ENCODE measurements at places on chromosomes 13 and 19. TPM values are rescaled to one million over a fixed set of nuclear protein-coding genes. Genes with fewer than 3 reads are reported as not detected.

Gene PTH2
- not detected for total RNA-seq

GRCh38 chr19:9877780-9878510, 42.8 kb downstream of the PIN1 start:
- DNase-seq = no peak

Gene DMKN
- not detected for total RNA-seq

Gene SERPINE3
- total RNA-seq = not detected

GRCh38 chr13:26653310-26653709, 95.8 kb downstream of the WASF3 start:
- DNase-seq = no peak

GRCh38 chr19:9354651-9355050, 8.2 kb upstream of the ZNF177 start:
- no peak for DNase-seq

Gene ZNF528
- total RNA-seq = 4.3 TPM

Gene CEBPA
- total RNA-seq = 1.4 TPM

- DNase-seq = no peak
Observed at GRCh38 chr19:29439021-29439420, 86.8 kb upstream of the VSTM2B start.

Gene IFNL1
- total RNA-seq = not detected

DNA sequence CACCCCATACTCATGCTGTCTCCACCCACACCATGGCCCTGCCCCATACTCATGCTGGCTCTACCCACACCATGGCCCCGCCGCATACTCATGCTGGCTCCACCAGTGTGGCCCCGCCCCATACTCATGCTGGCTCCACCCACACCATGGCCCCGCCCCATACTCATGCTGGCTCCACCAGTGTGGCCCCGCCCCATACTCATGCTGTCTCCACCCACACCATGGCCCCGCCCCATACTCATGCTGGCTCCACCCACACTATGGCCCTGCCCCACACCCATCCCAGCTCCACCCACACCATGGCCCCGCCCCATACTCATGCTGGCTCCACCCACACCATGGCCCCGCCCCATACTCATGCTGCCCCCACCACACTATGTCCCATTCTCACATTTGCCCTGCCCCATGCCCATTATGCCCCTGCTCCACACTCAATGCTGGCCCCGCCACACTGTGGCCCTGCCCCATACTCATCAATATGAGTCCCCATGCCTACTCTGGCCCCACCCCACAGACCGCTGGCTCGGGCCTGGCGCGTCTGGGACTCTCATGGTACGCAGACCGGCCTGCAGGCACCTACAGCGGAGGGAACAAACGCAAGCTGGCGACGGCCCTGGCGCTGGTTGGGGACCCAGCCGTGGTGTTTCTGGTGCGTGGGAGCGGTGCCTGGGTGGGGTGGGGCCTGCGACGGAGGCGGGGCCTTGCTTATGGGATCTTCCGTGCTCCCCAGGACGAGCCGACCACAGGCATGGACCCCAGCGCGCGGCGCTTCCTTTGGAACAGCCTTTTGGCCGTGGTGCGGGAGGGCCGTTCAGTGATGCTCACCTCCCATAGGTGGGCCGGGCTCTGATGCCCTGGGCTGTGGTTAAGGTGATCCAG, 3.7 kb upstream of the ARHGAP45 start:
- DNase-seq = no peak

DNA sequence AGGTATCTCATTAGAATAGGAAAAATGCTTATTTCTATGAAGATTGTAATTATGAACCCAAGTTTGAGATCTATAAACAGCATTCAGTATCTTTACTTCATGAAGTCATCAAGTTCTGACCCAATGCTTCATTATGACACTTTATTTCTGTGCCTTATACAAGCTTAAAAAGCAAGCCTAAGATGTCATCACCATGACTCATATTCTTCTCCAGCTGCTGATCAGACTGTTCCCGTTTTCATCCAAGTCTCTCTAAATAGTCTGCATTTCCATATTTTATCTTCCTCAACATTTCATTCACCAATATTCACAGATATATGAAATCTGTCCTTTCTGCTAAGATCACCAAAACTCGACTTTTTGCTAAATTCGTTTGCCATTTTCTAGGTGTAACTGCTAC, 1247.2 kb upstream of the PRR20A start:
- DNase-seq = no peak

GRCh38 chr13:44241638-44242037, 132.0 kb upstream of the SERP2 start:
- no peak for DNase-seq

DNA sequence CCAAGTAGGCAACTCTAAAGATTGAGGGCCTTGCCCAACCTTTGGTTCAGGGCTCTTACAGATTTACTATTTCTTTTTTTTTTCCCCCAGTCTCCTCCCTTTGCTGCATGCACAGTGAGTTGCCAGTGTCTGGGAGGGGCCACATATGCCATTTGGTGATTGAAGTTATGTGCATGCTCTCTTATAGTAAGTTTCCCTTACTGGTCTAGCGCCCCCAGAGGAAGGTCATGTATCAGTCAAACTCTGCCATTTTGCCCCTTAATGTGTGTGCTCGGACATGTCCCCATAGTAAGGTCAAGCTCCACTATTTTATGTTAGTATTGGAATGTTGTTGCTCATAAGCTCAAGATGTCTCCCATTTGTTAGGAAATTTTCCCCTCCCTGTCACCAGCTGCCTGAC, 1138.0 kb upstream of the SLC10A2 start:
- no peak for DNase-seq

GRCh38 chr13:24495151-24495729, 17.3 kb downstream of the PARP4 start:
- no peak for DNase-seq

Gene MEIS3
- total RNA-seq = 9.6 TPM

DNA sequence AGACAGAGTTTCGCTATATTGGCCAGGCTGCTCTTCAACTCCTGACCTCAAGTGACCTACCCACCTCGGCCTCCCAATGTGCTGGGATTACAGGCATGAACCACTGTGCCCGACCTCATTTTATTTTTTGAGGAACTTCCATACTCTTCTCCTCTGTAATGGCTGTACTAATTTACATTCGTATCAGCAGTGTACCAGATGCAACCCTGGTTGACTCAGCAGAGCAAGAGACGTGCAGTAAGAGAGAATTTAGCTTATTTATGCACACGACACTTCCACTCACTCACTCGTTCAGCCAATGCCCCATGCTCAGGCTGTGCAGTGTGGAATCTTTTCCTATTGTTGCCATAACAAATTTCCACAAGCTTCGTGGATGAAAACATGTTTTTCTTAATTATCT, 6.9 kb downstream of the KIR3DL3 start:
- DNase-seq = no peak

Gene C19orf67
- total RNA-seq = not detected

- DNase-seq = no peak
Observed at GRCh38 chr19:42207767-42208271, 9.7 kb downstream of the DEDD2 start.

Gene ERICH6B
- not detected for total RNA-seq

Gene KCNN4
- not detected for total RNA-seq

GRCh38 chr19:50562329-50562728, 5.9 kb downstream of the LRRC4B start:
- DNase-seq = no peak

Gene KMT2B
- total RNA-seq = 51.0 TPM

Gene CGB3
- not detected for total RNA-seq

Gene GPR4
- total RNA-seq = not detected

- DNase-seq = peak; percentile 6
Observed at GRCh38 chr13:81987159-81987558, 1646.2 kb upstream of the SPRY2 start.

Data from A673 (cell line).